Thyroid gland (tissue), 4 donors: ENCODE measurements at places on chromosomes 12 and 14.

DNA sequence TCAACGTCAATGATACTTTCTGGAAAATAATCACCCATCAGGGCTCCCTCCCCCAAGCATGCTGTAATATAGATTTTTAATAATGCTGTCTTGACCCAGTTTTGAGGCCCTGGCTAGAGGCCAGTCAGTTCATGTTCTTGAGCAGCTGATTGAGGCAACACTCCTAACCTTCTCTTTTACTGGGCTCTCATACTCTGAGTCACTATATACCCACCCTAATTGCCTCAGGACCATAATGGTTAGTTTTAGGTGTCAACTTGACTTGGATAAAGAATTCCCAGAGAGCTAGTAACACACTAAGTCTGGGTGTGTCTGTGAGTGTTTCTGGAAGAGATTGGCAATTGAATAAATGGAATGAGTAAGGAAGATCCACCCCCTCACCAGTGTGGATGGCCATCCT, 527.0 kb upstream of the ATP2B1 start:
- no peak for DNase-seq

DNA sequence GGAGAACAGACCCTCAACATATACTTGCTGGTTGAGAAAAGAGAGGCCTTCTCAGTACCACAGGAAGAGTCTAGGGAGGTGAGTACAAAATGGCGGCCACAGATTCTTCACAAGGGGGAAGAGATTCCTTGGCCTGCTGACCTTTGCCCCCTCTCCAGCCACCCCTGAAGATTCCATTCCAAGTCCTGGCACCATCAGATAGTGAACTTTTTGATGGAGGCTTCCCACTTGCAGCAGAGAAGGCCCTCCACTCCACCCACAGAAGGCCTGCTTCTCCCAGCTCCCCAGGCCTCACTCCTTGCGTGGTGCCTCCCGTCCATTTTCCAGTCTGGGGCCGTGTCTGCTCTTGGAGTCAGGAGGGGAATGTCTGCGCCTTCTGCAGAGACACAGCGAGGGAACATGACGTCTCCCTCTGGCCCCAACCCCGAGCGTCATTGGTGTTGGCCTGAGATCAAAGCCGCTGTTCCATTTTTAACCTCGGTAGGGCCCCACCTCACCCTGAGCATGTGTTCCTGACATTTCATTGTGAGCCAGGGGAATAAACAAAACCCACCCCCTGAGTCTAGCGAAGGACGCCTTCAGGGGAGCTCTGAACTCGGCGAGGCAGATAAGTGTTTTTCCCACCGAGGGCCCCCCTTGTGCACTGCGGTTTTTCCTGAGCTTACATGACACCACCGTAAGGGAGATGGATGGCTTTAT, 268.7 kb upstream of the TBX3 start:
- no peak for DNase-seq

- no peak for DNase-seq
Measured at GRCh38 chr12:121004253-121004815, 12.0 kb downstream of the C12orf43 start.

DNA sequence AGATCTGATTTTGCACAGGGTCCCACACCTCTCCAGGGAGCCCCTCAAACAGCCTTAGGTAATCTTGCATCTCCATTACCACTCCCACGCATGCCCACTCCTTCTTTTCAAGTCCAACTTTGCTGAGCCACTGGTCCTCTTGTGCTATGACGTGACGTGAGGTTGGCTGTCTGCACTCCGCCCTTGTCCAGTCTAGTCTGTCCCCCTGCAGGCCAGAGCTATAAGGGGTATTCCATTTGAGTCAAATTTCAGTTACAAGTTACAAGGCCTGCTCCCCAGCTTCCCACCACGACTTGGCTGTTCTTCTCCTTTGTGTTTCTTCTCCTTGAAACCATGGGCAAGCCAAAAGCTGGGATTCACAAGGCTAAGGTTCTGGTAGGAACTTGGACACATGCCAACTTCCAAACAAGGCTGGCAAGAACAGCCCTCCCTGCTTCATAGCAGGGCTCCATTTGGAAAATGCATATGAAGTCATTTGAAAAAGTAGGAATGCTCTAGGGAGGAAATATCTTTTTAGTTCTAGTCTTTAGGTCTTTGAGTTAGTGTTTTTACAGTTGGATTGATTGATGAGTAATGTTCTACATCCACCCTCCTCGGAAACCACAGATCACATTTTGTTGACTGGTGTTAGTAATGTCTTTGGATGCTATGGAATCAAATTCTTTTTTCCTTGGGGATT, 49.1 kb downstream of the KCNA1 start:
- DNase-seq = no peak

- DNase-seq = no peak
Measured at GRCh38 chr12:52242442-52243258, 9.6 kb downstream of the KRT7 start.

DNA sequence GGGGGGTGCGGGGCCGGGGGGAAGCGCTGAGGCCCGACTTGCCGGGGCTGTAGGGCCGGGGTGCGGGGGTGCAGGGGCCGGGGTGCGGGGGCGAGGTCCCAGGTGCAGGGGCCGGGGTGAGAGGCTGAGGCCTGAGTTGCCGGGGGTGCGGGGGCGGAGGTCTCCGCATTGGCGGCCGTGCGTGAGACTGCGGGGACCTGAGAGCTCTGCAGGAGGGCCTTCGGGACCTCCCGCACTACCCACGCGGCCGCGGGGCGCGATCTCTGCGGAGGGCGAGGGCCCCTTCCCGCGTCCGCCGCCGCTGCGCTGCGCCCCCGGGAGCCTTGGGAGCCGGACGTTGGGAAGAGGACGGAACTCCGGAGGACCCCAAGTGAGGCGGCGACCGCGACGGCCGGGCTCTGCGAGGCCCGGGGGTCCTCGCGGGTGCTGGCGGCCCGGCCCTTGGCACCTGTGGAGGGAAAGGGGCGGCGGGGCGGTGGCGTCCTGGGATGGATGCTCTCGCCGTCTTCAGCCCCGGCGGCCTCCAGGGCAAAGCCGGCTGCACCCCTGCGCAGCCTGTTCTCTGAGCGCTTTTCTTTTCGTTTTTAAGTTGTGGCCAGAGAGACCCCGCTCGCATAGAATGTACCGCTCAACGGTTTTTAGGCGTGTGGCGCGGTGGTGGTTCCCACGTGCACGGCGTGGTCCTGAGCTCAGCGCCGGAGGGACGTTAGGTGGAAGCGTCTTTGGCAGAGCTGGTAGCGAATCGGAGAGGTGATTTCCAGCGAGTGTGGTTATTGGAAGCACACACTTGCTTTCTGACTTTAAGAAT, 1.3 kb downstream of the PIWIL1 start:
- DNase-seq = no peak

GRCh38 chr12:93518725-93519124, 51.4 kb downstream of the MRPL42 start:
- no peak for DNase-seq

GRCh38 chr14:23624830-23625404, 11.2 kb upstream of the DHRS2 start:
- no peak for DNase-seq

GRCh38 chr12:115519359-115519758, 758.1 kb downstream of the MED13L start:
- no peak for DNase-seq

- no peak for DNase-seq
Measured at GRCh38 chr14:93862265-93862664, 64.9 kb upstream of the FAM181A start.

GRCh38 chr12:106303202-106303820, 778 bp downstream of the TCP11L2 start:
- DNase-seq = peak; percentile 89

DNA sequence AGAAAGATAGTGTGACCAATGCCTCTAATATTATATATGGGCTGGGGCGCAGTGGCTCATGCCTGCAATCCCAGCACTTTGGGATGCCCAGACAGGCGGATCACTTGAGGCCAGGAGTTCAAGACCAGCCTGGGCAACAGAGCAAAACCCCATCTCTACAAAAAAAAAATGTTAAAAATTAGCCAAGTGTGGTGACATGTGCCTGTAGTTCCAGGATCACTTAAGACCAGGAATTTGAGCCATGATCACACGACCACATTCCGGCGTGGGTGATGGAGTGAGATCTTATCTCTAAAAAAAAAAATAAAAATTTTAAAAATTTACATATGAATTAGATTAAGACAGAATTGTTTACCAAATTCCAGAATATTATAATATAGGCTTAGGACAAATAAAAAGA, 12.0 kb downstream of the TM7SF3 start:
- DNase-seq = no peak

DNA sequence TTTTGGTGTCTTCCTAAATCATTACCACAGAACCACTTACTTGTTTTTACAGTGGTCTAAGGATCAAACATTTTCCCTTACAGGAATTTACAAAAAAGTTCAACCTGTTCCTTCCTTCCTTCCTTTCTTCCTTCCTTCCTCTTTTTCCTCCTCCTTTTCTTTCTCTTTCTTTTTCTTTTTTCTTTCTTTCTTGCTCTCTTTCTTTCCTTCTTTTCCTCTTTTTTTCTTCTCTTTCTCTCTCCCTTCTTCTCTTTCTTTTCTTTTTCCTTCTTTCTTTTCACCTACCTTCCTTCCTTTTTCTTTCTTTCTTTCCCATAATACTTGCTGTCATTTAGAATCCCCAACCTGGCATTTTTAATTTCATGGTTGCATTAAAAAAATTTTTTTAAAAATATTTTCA, 59.2 kb upstream of the PPP4R3A start:
- no peak for DNase-seq

DNA sequence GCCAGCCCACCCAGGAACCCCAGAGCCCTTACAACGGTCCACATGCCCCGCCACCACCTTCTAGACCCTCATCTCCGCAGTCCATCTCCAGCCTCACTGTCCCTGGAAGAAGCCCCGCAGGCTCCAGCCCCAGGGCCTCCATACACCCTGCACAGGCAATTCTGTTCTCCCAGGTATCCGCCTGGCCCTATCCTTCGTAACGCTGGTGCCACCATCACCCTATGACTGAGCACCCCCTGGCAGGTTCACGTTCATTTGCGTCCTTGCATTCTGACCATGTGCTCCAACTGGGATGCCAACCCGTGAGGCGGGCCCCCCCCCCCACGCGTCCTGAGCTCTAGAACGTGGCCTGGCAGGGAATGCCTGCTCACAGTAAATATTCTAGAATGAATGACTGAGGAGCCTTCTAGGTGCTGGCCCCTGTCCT, 675 bp upstream of the SCARB1 start:
- DNase-seq = no peak

- no peak for DNase-seq
Measured at GRCh38 chr14:101118746-101119591, 215.4 kb upstream of the RTL1 start.

DNA sequence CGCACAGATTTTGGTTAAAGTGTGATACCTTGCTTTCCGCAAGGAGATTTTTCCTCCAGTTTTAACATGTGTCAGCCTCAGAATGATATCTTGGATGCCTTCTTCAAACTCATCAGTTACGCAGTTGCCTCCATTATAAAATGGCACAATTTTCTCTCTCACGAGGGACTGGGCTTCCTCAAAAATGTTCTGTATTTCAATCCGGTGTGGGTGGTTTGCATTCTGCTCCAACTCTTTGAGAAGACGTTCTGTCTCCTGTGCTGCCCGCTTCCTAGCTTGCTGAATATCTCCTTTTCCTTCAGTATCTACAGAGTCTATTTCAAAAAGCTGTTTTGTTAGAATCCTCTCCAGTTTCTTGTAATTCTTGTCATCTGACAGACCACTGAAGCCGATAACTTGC, 1.8 kb downstream of the BAG5 start:
- no peak for DNase-seq

DNA sequence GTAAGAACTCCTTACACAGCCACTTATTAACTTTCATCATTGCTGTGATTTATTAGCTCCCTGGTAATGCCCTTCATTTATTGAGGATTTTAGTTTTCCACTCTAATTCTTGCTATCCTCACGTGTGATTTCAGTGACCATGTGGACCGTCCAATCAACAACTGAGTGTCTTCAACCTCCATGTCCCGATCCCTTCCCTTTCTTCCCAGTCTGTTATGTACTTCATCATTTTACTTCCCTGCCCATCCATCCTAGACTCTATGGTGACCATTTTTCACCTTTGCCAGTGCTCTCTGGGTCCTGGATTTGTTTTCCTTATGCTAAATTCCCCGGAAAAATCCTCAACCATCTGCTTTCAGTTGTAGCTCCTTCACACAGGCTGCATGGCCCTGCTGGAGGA, 111.0 kb downstream of the MSRB3 start:
- DNase-seq = no peak

- no peak for DNase-seq
Measured at GRCh38 chr12:93790472-93791152, 113.4 kb downstream of the CRADD start.

DNA sequence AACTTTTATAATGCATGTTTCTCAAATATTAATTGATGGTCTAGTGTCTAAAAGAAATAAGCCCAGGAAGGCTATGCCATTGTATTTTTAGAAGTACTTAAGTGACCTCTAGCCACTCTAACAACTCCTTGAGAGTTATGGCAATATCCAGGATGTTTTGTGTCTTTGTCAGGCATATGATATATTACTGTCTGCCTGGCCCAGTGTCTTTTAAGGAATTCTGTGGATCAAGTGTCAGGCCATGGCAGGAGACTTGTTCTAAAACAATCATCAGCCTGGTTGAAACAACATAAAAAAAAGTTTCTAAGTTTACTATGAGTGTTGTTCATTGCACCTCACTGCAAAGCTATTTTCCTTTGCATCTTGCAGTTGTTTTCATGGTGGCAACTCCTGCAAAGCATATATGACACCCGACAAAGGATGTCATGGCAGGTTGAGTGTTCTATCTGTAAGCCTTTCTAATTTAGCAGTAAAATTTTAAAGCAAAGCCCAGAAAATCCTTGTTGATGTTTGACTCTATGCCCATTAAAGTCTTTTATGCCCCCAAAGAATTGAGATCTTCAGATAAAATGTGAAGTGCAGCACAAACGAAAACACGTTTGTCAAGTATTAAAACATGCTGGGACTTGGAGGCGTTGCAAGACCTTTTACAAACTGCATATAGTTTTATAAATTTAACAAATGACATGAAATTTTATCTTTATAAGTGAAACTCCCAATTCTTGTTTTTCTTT, 89.5 kb upstream of the SLC38A2 start:
- DNase-seq = no peak

DNA sequence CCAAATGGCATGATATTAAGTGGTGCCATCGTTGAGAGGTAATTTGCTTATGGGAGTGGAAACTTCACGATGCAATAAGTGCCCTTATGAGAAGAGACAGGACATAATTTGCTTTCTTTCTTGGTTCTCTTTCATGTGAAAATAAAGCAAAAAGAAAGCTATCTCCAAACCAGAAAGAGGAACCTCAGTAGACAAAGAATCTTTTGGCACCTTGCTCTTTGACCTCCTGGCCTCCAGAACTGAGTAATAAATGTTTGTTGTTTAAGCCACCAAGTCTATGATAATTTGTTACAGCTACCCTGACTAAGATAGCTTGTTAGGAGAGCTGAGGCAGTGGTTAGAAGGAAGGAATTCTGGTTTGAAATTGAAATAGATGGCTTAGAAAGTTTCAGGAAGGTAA, 39.6 kb downstream of the CCER1 start:
- no peak for DNase-seq

- DNase-seq = no peak
Measured at GRCh38 chr12:103640831-103641230, 53.8 kb downstream of the STAB2 start.

GRCh38 chr12:104670439-104671408, 214.0 kb downstream of the CHST11 start:
- peak; percentile 58 for DNase-seq

GRCh38 chr14:29548948-29549370, 378.7 kb downstream of the PRKD1 start:
- no peak for DNase-seq
